Smooth muscle cell of bladder (primary cell): ENCODE measurements at places on chromosomes 2 and 18. TPM values are rescaled to one million over a fixed set of nuclear protein-coding genes. Genes with fewer than 3 reads are reported as not detected.

ARHGEF4 gene
- total RNA-seq: 4.8 and 6.4 TPM in 2 replicates

ALKAL2 gene
- 0.43 TPM in 1 of 2 replicates, not detected in the other for total RNA-seq

HAAO gene
- total RNA-seq: 0.46 and 1.8 TPM in 2 replicates

ATIC gene
- total RNA-seq: 21.0 and 21.2 TPM in 2 replicates

VSNL1 gene
- not detected in 2 replicates for total RNA-seq

GPR39 gene
- total RNA-seq: 0.28 TPM in 2 replicates

HOXD4 gene
- total RNA-seq: under 0.01 and 0.18 TPM in 2 replicates

MATN3 gene
- 1.5 and 3.3 TPM in 2 replicates for total RNA-seq

PROM2 gene
- 0.14 and 0.28 TPM in 2 replicates for total RNA-seq

GRHL1 gene
- total RNA-seq: 0.37 and 0.57 TPM in 2 replicates

EIF2B4 gene
- total RNA-seq: 30.0 and 33.3 TPM in 2 replicates

FAM237A gene
- not detected in 2 replicates for total RNA-seq

BMP10 gene
- not detected in 2 replicates for total RNA-seq

CAPG gene
- 121 and 128 TPM in 2 replicates for total RNA-seq

NCKAP5 gene
- total RNA-seq: 1.2 and 4.3 TPM in 2 replicates

GALNT3 gene
- 0.65 and 0.71 TPM in 2 replicates for total RNA-seq

MROH2A gene
- total RNA-seq: under 0.01 and 0.14 TPM in 2 replicates

WDR7 gene
- 18.1 and 22.3 TPM in 2 replicates for total RNA-seq

GPR55 gene
- total RNA-seq: not detected in 2 replicates

MOGAT1 gene
- not detected in 2 replicates for total RNA-seq

CTAGE1 gene
- total RNA-seq: not detected in 2 replicates

UGT1A10 gene
- total RNA-seq: 0.43 and 0.83 TPM in 2 replicates

DTNB gene
- total RNA-seq: 2.5 and 3.4 TPM in 2 replicates

DLGAP1 gene
- 0.09 and 0.14 TPM in 2 replicates for total RNA-seq
